Forelimb muscle (tissue), 1 donor: ENCODE measurements at places on chromosomes 2 and 18.

- no peak for DNase-seq
Measured at GRCh38 chr18:3852321-3852720, 402.3 kb downstream of the TGIF1 start.

GRCh38 chr2:120346026-120346666, at the start of gene INHBB:
Gene INHBB, plus strand, starts transcription at chr2:120346136. Its CDS starts 53 bp downstream, at chr2:120346189.
- DNase-seq = no peak

DNA sequence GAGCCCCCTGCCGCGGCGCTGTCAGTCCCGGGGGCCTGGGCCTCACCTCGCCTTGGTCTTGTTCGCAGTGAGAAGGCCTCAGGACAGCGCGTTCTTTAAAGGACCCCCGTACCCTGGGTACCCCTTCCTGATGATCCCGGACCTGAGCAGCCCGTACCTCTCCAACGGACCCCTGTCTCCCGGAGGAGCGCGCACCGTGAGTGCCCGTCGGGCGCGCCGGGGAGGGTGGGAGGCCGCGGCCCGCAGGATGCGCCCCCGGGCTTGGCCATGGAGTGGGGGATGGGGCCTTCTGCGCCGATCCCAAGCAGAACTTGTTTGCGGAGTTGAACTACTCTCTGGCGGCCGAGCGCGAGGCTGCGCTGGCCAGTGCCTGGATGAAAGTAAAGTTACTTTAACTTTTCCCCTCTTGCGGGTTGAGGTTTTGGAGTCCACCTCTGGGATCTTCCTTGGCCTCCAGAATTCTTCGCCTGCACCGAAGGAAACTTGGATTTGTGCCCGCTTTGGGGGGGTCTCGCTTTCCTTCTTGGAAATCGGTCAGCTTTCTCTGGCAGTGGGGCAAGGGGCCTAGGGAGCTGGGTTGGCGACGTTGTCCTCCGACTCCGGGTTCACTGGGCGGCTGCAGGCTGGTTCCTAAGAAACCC, 1.2 kb downstream of the TCF7L1 start:
- no peak for DNase-seq

- no peak for DNase-seq
Measured at GRCh38 chr2:18404708-18405107, 155.7 kb downstream of the RDH14 start.

DNA sequence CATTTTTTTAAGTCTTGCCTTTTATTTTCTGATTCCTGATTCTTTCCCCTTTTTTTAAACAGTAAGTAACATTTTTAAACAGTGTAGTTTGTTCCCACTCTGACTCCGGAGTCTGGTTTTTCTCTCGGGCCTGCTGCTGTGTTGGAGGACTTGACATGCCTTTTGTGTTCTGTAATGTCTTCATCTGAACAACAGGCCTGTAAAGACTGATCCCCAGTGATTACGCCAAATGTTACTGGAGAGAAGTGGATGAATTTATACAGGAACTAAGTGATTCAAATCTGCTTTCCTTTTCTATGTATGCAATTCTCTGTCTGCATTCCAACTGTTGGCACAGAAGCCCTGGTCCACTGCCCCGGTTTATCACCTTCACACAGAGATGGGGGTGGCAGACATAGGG, 54.3 kb upstream of the RMDN2 start:
- peak; percentile 52 for DNase-seq

- peak; percentile 60 for DNase-seq
Measured at GRCh38 chr18:4106407-4107033, 348.6 kb downstream of the DLGAP1 start.

- no peak for DNase-seq
Measured at GRCh38 chr2:67895227-67895941, 167.4 kb downstream of the C1D start.

- no peak for DNase-seq
Measured at GRCh38 chr2:132439703-132440398, 23.2 kb downstream of the GPR39 start.

DNA sequence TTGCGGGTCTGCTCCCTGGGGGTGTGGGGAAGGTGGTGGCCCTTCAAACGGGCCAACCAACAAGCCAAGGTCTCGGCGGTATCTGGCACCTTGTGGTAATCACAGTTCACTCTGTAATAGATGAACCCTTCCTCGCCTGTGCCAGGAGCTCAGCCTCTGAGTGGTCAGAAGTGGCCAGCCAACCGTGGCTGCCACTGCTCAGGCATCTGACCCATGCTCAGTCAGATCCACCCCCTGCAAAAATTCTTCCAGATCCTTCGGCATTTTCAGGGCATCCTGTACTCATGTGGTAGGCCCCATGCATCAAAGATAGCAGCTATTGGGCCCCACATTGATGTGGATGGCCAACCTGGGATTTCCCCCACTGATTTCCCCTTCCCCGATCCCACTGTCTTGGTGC, 39.6 kb upstream of the SERPINE2 start:
- DNase-seq = no peak

GRCh38 chr2:18304849-18305248, 255.6 kb downstream of the RDH14 start:
- no peak for DNase-seq

DNA sequence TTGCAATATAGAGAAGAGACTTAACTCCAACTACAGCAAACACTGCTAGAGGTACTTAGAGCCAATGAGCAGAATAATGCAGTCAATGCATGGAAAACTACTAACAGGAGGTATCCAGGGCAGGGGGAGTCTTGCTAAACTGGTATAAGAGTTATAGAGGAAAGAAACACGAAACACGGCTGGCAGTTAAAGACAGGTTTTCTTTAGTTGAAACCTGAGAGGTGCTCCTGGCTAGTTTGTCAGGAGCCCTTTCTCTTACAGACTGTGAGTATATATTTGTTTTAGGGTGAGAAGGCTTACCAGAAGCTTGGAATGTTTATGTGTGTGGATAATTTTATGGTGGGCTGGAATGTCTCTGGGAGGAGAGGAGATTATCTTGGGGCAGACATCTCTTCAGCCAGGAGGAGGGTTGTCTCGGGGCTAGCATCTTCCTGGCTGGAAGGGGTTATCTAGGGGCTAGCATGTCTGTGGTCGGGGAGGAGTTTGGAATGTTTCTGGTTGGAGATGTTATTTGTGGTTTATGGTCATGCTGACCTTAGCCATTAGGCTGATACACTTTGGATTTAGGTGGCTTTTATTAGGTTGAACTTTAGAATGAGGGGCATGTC, 1048.8 kb downstream of the DPP10 start:
- no peak for DNase-seq

- no peak for DNase-seq
Measured at GRCh38 chr2:7701791-7702190, 784.6 kb downstream of the RNF144A start.
